ENCODE measurements at places on chromosomes 4 and X.

- DNase-seq, result no peak
These were observed 894 bp upstream of the SH3RF1 start for GRCh38 chr4:169271692-169272007.

GRCh38 chr4:75997946-75998345, 7.2 kb upstream of the SDAD1 start:
- DNase-seq, result no peak

GRCh38 chrX:134631426-134632346, 26.6 kb downstream of the PLAC1 start:
- DNase-seq, result no peak

- DNase-seq, result no peak
These were observed 79.9 kb downstream of the SLC7A11 start for GRCh38 chr4:138162259-138162658.

- DNase-seq, result no peak
These were observed 152.8 kb downstream of the ADGRA3 start for GRCh38 chr4:22363036-22363435.

GRCh38 chr4:134345244-134345643, 143.7 kb upstream of the PABPC4L start:
- DNase-seq, result no peak

- DNase-seq, result no peak
These were observed 55.7 kb downstream of the PPP2R2C start for GRCh38 chr4:6416518-6417286.

DNA sequence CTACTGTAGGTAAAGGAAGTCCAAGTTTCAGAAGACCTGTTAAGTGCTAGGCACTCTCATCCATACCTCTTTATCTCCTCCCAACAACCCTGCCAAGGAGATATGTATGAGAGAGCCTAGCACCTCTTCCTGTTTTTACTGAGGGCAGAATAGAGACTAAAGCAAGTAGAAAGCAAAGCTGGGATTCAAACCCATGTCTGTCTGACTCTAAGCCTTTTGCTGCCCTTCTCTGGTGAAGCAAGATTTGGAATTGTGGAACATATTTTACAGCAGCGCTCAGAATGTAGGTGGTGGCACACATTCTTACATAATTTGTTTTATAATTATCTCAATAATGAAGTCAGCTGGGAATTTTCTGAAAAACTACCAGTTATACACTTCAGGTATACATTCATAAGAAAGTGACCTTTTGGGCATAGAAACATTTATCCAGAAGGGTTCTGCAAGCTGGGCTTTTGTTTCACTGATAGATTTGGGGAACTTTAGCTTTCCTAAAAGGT, 41.7 kb downstream of the SEPTIN11 start:
- no peak for DNase-seq

DNA sequence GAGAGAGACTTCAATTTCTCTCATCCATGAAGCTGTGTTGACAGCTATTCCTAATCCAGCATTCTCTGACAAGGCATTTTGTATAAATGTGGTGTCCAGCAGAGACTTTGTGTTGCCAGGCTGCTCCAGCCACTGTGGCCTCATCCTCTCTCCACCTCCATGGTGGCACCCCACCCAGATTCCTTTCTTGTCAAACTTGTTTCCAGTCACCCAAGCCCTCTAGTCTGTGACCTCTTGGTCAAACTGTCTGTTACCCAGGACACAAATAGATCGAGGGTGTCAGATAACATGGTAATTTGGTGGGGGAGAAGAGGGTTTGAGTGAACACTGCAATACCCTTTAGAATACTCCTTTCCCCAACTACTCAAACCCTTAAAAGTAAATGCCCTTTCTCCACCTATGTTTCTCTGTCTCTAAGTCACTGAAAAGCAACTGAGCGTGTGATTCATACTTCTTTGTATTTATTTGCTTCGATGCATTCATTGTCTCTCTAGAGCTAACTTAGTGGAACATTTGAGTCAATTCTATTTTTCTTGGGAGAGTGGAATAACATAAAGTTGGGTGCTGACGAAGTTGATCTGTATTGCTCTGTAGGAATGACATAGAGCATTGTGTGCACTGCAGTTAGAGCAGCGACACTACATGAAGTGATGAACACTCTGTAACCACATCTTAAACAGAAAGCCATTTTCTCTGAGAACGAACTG, 13.7 kb downstream of the PITX2 start:
- DNase-seq, result no peak
